Fibroblast of upper back skin (primary cell): ENCODE measurements at places on chromosomes 2 and 18.

DNA sequence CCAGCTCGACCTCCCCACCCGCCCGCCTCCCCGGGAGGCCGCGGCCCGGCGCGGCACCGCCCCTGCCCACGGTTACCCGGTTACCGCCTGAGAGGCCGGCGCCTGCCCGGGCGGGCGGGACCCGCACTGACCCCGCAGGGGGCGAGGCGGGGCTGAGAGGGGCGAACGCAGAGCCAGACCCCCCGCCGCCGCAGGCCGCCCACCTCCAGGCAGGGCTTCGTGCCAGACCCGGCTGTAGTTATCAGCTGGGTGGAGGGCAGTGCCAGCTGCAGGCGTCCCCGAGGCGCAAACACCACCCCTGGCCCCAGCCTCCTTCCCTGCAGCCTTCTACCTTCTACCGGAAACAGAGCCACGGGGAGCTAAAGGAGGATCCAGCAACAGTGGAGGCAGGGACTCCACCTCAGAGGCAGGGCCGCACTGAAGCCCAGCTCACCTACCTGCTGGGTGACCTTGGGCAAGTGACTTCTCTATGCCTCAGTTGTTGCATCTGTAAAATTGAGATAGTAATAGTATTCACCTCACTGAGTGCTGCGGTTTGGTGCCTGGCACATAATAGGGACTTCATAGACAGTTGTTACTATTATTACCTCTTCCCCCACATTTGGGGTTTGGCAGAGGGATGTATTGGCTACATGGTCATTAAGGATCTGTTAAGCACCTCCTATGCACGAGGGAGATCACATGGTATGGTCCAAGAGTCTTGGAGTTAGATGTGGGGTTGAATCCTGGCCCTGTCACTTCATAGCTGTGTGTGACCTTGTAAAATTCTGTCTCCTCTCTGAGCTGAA, 231.6 kb upstream of the SMAD2 start:
- DNase-seq: no peak

GRCh38 chr2:75807992-75808391, 97.3 kb upstream of the GCFC2 start:
- DNase-seq: no peak

- DNase-seq: peak; percentile 7
Measured at GRCh38 chr2:159455330-159455918, 160.9 kb downstream of the BAZ2B start.

- DNase-seq: no peak
Measured at GRCh38 chr2:233992513-233993217, 57.8 kb upstream of the SPP2 start.

GRCh38 chr18:9719421-9719981, 11.4 kb downstream of the RAB31 start:
- DNase-seq: peak; percentile 77

GRCh38 chr2:74845991-74846390, 12.1 kb downstream of the HK2 start:
- peak; percentile 67 for DNase-seq

DNA sequence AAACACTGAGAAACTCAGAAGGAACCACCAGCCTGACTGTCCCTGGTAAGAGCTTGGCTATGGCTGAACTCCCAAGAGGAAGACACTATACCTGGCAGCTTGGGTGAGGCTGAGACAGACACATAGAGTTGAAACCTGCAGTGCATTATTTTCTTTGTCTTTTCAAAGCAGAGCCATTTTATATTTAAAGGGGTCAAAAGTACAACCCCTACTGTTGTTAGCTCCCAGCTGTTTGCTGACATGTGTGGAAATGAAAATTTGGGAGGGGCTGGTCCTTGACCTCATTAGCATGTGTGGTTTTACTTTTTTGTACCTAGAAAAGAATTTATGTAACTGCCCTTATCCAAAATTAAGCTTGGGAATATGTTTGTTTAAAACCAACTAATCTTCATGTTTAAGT, 309.0 kb downstream of the RPRM start:
- DNase-seq: no peak

DNA sequence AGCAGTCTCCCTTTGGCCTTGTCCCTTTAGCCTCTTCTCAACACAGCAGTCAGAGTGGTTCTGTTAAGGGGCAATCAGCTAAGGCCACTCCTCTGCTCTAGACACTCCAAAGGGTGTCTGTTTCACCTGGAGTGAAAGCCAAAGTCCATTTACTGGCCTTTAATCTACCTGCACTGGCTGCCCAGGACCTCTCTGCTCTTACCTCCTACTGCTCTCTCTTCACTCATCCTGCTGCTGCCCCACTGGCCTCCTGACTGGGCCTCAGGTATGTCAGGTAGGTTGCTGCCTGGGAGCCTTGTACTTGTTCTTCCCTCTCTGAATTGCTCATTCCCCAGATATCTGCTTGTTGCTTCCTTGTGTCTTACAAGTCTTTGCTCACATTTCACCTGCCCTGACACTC, 68.2 kb downstream of the PIKFYVE start:
- no peak for DNase-seq

DNA sequence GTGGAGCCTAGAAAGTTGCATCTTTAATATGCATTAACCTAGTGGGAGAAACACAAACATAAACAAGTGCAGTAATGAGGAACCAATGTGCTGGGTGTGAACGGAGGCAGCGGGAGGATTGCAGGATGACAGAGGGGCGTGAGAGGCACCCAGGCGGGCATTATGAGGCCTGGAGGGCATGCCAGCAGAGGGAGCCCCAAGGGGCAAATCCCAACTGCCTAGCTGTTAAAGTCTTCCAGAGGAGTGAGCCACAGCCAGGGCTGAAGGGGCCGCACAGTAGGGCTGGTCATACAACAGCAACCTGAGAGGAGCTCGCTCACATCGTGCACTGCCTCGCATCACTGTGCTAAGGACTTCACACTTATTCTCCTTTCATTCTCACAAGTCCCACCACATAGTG, 13.3 kb upstream of the PRELID3A start:
- no peak for DNase-seq

GRCh38 chr2:72995430-72996116, 75.9 kb downstream of the SFXN5 start:
- DNase-seq: no peak

DNA sequence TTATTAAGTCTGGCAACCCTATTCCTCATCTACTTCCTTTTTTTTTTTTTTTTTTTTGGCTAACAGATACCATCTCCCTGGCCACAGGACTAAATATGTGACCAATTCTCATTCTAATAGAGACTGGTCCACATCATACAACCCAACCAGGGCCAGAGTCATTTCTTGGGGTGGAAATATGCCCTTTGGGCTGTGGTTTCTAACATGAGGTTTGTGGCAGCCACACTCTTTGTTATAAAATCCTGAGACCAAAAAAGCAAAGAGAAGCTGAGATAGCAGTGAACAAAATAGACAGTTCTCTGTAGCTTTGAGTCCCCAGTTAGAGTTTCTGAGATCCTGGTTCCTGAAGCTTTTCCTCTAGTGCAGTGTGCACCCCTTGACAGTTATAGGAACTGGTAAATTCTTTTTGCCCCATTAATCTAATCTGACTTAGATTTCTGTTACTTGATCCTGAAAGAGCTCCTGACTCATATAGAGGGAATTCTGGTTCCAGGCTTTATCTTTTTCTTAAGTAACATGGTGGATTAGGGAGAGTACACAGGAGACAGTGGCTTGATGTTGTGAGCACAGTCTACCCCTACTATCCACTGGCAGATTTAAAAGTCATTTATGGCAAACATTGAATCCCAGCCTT, 86.8 kb downstream of the MAIP1 start:
- DNase-seq: peak; percentile 82

GRCh38 chr2:153391131-153391530, 87.4 kb downstream of the RPRM start:
- no peak for DNase-seq

DNA sequence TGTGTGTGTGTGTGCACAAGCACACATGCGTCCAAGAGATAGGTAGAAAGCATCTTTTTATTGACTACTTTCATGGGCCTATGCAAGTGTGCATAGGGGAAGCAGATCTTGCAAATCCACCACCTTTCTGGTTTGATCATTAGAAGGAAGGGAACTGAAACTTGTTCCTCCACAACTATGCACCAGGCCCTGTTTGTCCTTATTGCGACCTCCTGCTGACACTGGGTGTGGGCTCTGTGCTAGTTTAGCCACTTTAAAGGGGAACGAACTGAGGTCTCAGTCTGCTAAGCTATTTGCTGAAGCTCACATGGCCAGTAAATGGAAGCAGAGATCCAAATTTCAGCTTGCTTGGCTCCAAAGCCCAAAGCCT, 32.1 kb upstream of the INSIG2 start:
- DNase-seq: no peak

DNA sequence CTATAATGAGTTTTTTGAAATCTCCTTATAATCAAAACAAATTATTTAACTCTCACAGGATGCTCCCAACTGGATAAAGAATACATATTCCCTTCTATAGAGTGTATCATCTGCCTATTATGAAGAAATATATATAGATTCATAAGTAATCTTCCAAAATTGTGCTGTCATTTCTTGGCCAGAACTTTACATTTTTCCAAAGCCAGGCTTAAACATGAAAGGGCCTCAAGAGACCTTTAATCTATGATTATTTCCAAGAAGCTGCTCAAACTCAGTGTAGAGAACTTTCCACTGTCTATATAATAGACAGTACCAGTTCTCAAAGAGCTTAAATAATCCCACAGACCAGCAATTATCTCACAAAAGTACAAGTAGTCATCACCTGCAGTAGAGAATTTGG, 211.0 kb downstream of the AKAIN1 start:
- DNase-seq: no peak

GRCh38 chr18:68438983-68439382, 275.9 kb downstream of the TMX3 start:
- peak; percentile 88 for DNase-seq

DNA sequence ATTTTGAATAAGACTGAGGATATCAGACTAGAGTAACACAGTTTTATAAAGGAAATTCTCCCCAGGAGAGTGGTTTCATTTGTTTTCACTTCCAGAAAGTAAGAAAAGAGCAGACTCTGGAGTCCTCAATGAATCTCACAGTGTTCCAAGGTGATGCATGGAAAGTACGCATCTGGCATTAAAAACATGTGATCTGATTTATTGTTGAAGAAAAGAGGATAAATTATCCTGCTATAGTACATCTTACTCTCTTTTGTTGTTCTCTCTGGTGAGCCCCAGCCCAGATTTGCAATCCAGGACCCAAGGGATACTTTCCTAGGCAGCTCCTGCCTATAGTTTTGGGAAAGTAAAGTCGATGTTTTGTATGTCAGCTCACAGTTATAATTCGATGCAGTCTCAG, 285.9 kb downstream of the CTNNA2 start:
- DNase-seq: no peak

- DNase-seq: peak; percentile 43
Measured at GRCh38 chr2:12556762-12557161, 160.0 kb upstream of the TRIB2 start.

DNA sequence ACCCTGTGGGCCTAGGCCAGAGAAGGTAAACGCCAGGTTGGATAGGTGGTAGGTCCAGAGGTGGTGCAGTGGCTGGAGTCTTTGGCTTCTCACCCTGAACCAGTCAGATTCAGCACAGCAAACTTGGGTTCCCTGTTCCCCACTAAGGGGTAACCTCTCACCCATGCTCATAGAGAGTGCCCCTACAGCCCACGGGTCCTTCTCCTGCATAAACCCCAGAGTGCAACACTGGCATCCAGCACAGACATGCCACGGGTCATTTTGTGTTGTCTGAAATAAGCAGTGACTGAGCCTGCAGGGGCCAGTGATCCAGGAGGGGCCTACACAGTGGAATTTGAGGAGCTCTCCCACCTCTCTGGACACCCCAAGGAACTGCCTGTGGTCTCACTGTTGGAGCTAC, 40.5 kb upstream of the ATP6V1B1 start:
- no peak for DNase-seq

DNA sequence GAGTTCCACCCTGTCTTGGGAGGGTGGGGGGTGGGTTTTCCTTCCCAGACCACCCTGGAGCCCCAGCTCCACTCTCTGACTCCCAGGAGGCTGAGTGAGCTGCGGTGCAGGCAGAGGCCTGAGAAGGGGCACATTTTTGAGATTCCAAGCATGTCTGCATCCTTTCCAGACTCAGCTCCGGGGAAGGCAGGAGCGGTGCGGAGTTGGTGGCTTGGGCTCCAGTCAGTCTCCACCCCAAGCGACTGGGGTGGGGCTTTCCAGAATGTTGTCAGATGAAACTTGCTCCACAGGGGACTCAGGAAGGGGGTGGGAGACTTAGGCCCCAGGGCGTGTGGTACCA, 44.2 kb upstream of the HS6ST1 start:
- DNase-seq: peak; percentile 99

GRCh38 chr2:27249891-27250651, 12.8 kb downstream of the SLC30A3 start:
- peak; percentile 25 for DNase-seq

DNA sequence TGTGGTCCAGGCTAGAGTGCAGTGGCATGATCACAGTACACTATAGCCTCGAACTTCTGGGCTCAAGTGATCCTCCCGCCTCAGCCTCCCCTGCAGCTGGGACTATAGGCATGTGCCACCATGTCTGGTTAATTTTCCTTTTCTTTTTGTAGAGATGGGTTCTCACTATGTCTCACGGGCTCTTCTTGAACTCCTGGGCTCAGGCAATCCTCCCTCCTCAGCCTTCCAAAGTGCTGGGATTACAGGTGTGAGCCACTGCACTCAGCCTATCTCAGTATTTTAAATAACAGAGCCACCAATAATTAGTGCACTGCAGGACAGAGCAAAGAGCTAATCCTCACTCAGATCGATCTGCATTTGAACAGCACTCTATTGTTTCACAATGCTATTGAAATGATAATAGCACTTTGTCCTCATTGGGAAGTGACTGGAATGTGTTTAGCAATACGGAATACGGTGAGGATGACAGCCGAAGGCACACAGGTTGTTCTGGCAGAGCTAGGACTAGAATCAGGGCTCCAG, 335.9 kb downstream of the DLGAP1 start:
- DNase-seq: no peak

GRCh38 chr2:41500895-41501294, 546.9 kb upstream of the PKDCC start:
- DNase-seq: no peak

GRCh38 chr2:239370876-239371725, 29.7 kb downstream of the HDAC4 start:
- no peak for DNase-seq

GRCh38 chr2:28228434-28228995, 164.1 kb upstream of the FOSL2 start:
- DNase-seq: peak; percentile 58

- DNase-seq: peak; percentile 52
Measured at GRCh38 chr2:6968319-6969100, 51.3 kb downstream of the RNF144A start.
